ENCODE measurements at places on chromosomes 16 and 17.

GRCh38 chr16:68779891-68780290 lies 42.8 kb downstream of the CDH1 start:
- DNase-seq = no peak

DNA sequence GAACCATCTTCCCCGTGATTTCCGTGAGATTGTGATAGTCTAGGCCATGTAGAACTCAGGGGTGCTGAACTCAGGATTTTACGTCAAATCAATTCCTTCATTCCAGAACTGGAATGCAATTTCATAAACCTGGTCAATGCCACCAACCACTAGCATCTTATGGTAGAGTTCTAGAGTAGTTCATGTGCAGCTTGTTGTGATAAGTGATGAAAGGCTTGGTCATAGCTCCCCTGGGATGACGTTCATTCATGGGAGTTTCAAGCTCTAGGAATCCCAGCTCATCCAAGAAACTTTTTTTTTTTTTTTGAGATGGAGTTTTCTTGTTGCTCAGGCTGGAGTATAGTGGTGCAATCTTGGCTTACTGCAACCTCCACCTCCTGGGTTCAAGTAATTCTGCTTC lies 3.7 kb upstream of the DPEP2 start:
- DNase-seq = no peak

GRCh38 chr17:6711081-6711674 lies 2.0 kb downstream of the SLC13A5 start:
- DNase-seq = no peak

DNA sequence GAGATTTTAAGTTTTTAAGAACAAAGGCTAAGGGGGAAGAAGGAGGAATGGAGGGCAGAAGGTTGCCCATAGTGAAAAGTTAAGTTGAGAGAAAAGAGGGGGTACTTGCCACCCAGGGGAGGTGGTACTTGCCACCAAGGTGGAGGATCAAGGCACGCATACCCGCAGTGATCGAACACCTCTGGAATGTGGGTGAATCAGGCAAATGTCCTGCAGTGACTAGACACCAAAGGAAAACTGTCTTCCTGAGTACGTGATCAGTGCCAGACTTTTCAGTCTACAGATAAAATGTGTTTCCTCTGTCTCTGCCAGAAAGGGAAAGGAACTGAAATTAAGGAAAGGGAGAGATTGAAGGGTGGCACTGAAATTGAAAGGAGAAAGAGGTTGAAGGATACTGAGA lies 2285.3 kb downstream of the TP53TG3F start:
- no peak for DNase-seq

DNA sequence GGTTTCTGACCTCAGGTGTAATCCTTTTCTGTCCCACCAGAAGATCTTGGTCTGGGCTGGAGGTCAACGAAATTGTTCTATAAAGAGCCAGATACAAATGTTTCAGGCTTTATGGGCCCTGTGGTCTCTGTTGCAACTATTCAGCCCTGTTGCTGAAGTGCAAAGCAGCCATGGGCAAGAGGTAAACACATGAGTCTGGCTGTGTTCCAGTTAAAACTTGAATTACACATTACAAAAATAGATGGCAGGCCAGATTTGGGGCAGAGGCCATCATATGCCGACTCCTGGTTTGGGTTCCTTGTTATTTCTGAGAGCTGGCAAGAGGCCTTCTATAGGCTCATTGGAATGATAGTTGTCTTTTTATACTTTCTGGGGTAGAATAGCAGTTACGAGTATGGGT lies 114.4 kb downstream of the SDR42E1 start:
- DNase-seq = no peak

DNA sequence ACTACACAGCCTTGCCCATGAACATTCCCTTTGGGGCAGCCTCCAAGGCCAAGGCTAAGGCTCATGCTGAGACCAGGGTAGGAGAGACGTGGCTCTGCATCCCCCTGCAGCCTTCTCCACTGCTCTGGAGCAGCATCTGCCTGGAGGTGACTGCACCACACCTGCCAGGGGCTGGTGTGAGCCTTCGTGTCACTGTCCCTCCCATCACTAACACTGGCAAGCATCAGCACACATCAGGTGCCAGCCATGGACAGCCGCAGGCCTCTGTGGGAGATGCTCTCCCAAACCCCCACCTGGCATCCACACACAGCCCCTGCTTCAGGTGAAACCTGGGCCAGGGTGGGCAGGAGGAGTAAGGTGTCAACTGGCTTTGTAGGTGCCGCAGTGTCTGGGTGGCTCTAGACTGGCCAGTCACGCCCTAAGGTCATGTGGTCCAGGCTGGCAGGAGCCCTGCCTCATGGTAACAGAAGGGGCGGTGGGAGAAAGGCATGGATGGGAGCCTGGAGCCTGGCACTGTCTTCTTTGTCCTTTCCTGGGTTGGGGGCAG lies 18.1 kb upstream of the MTSS2 start:
- DNase-seq = no peak

- no peak for DNase-seq
Observed at GRCh38 chr17:9315360-9315759, 260.3 kb downstream of the STX8 start.

DNA sequence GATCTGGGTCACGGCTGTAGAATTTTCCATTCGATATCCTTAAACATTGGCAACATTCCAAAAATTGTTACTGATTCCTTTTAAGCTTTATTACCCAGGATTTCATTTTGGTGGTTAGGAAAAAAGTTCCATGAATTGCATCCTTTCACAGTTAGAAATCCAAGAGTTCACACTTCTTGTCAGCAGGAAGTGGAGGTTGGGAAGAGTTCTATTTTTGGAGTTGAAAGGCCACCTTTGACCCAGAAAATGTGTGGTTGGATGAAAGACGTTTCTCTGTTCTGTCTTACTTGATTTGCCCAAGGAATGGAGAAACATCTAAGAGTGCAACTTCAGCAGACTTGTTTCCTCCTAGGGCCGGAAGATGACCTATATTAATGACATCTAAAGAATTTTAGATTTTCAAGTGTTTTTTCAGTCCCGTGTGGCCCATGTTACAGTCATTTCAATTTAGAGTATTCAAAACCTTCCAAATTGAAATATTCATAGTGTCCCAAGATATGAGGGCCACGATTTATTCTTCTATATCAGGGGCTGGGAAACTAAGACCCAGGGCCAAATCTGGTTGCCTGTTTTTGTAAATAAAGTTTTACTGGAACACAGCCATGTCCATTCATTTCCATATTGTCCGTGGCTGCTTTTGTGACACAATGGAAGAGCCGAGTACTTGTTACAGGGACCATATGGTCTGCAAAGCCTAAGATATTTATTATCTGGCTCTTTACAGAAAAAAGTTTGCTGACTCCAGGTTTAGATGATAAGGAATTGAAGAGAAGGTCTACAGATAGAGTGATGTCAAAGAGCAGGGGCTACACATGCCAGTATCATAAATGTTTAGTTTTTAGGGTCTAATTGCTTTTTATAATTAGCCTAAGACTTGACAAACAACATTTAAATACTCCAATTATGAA lies 50.2 kb downstream of the CDK5R1 start:
- no peak for DNase-seq

- no peak for DNase-seq
Observed at GRCh38 chr17:83162035-83162745, 82.8 kb downstream of the METRNL start.

GRCh38 chr16:1422076-1422475 lies 1.5 kb upstream of the UQCC4 start:
- DNase-seq = no peak

- peak; percentile 4 for DNase-seq
Observed at GRCh38 chr16:73483076-73483791, 435.3 kb upstream of the ZFHX3 start.

- no peak for DNase-seq
Observed at GRCh38 chr17:49987681-49988441, 7.2 kb downstream of the DLX3 start.

- DNase-seq = no peak
Observed at GRCh38 chr17:39954876-39955275, 7.9 kb upstream of the GSDMA start.

DNA sequence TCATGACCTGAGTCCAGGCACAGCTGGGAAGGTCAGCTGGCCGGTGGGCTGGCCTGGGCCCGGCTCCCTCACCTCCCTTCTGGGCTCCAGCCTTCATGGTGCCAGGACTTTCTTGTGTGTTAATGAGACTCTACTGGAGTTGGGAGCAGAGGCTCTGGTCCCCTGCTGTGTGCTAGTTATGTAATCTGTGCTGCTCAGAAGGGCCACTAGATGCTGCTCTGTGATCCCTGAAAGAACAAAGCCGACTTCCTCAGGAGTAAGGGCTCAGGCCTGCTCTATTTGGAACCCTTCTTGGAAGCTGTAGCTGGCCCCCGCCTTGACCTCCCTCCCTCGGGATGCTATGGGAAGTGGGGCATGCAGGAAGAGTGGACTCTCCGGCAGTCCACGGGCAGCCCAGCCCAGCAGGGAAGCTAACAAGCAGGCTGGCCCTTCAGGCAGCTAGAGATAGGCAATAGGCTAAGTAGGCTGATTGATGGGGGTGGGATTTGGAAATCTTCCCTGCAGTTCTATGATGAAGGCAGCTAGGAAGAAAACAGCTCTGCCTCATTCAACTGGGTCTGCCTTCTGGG lies 3.3 kb upstream of the CDK5R1 start:
- no peak for DNase-seq

DNA sequence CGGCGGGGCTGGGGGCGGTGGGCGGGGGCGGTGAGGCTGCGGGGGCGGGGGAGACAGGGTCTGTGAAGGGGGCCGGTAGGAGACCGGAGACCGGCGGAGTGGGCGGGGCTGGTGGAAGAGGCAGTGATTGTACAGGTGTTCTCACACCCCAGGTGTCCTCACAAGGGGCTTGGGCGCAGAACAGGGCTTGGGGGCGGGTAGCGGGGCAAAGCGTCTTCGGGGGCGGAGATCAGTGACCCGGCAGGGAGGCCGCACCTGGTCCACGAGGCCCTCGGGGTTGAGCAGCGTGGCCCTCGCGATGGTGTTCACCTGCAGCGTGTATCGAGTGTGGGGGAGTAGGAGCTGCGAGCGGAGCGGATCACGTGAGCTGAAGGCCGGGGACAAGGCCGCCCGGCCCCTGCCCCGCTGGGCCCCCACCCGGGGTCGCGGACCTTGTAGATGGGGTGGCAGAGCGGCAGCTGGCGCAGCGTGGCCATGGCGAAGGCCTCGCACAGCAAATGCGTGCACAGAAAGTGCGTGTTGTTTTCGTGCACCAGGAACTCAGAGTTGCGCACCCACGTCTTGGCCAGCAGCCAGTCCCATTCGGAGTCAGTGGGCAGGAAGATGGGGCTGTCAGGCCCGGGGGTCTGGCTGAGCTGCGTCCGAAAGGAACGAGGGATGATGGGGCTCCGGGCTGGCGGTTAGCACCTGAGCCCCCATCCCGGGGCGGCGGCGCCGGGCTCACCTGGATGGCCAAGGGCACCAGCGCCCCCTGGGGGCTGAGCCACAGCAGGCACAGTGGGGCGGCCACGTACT lies 8.5 kb downstream of the ALOXE3 start:
- DNase-seq = no peak

DNA sequence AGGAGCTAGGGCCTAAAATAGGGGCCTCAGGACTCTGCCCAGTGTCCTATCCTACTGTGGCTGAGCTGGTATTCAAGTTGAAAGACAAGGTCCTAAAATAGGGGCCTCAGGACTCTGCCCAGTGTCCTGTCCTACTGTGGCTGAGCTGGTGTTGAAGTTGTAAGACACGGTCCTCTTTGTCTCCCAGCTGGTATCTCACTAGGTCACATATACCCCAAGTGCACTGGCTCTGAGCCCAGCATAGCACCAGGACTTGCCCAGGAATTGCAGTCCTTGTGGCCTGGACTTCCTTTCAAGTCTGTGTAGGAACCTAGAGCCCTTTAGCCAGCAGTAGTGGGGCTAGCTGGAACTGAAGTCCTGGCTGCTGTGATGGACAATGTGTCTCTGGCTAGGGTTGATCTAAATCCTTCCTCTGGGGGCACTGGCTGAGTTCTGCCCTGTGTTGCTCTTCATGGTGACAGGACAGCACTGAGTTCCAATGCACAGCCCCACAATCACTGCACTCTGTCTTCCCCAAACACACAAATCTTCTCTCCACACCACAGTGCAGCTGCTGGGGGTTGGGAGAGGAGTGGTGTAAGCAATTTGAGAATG lies 260.5 kb downstream of the HAPSTR1 start:
- DNase-seq = no peak

DNA sequence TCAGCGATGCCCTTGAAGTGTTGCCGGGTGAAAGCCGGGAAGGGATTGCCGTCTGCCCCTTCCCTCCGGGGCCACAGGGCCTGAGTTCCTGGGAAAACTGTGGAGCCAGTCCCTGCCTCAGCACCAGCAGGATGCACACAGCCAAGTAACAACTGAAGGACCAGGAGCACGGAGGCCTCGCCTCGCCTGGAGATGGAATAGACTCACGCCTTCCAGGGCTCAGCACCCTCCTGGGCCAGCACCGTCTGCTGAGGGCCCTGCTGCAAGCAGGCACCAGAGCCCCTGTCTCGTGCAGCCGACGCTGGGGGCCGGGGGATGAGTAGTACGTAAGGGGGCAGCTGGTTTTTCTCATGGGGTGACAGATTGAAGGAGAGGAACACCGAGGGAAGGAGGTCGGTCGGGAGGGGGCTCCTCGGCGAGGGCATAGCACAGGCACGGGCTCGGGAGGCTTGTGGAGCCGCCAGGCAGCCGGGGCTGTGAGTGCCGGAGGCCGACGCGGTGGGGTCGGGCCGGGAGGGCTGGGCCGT lies 6.4 kb downstream of the CBFA2T3 start:
- no peak for DNase-seq

GRCh38 chr17:27381007-27381501 lies 75.2 kb upstream of the KSR1 start:
- no peak for DNase-seq

- no peak for DNase-seq
Observed at GRCh38 chr17:78789149-78789662, 7.1 kb upstream of the CYTH1 start.

DNA sequence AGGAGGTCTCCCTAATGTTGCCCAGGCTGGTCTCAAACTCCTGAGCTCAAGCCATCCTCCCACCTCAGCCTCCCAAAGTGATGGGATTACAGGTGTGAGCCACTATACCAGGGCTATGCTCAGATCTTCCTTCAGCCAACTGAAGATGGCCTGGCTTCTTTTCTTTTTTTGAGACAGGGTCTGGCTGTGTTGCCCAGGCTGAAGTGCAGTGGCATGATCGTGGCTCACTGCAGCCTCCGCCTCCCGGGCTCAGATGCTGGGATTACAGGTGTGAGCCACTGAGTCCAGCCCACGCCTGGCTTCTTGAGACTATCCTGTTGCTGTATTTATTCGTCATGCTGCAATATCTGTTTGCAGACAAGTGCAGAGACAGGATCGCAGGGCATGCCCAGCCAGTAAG lies 4.1 kb downstream of the SLC25A19 start:
- no peak for DNase-seq

GRCh38 chr16:83211711-83212110 lies 584.9 kb downstream of the CDH13 start:
- no peak for DNase-seq

- no peak for DNase-seq
Observed at GRCh38 chr16:58280846-58281301, 14.0 kb downstream of the PRSS54 start.

GRCh38 chr16:86971251-86971650 lies 345.9 kb downstream of the C16orf95 start:
- no peak for DNase-seq

DNA sequence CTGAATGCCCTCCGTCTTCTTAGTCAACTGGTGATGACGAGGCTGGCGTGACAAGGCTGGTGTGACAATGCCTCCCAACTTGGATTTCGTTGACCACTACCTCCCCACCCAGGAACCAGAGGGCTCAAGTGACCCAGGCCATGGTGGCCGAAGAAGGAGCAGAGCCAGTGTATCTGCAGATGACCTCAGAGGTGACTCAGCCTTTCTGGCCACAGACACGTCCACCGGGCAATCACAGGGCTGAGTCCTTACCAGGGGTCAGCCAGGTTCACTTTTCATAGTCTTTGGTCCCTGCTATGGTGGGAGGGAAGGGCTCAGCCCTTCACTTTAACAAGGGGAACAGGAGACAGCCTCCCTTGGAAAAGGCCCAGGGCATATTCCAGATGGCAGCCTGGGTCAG lies 116.3 kb downstream of the MAF start:
- DNase-seq = no peak
